Stimulated activated CD8-positive, alpha-beta memory T cell treated with anti-CD3 and anti-CD28 coated beads, Interleukin-4, amount 100 ng/mL, for 4 hours (primary cell): ENCODE measurements at places on chromosomes 11 and 22.

DNA sequence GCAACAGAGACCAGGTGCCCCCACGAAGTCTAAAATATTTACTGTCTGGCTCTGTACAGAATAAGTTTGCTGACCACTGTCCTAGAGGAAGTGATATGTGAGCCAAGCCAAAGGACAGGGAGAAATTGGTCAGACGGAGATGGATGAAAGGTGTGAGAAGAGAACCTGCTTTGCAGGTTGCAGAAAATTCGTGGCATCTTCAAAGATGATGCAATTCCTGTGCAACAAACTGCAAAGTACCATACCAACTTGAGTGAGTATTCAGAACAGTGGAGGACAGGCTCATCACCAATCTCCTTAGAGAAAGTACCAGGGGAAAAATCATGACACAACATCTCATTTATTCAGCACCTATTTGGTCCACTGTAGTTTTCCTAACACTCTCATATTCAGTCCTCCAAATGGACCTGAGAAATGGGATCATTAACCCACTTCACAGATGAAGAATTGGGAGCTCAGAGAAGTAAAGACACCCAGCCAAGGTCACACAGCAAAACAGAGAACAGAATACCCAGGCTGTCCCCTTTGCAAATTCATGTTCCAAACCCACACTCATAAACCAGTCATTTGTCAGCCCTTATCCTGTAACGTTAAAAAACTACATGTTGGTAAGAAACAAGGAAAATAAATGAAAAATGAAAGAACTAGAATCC lies 536.8 kb downstream of the MIAT start:
- no peak for DNase-seq

DNA sequence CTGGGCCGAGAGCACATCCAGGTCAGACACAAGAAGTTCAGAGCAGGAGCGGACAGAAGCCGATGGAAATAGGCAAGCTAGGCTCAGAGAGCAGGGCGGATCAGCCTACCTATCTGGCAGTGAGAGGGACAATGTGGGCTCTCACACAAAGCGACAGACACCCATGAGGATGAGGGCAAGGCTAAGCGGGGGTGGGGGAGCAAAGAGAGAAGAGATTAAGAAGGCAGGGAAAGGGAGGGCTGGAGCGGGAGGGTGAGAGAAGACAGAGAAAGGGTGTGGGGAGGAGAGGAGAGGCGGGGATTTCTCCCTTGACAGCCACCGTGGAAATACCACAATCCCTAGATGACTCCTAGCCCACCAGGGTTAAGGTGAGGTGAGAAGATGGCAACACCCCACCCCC lies 57.9 kb downstream of the BUD13 start:
- no peak for DNase-seq

DNA sequence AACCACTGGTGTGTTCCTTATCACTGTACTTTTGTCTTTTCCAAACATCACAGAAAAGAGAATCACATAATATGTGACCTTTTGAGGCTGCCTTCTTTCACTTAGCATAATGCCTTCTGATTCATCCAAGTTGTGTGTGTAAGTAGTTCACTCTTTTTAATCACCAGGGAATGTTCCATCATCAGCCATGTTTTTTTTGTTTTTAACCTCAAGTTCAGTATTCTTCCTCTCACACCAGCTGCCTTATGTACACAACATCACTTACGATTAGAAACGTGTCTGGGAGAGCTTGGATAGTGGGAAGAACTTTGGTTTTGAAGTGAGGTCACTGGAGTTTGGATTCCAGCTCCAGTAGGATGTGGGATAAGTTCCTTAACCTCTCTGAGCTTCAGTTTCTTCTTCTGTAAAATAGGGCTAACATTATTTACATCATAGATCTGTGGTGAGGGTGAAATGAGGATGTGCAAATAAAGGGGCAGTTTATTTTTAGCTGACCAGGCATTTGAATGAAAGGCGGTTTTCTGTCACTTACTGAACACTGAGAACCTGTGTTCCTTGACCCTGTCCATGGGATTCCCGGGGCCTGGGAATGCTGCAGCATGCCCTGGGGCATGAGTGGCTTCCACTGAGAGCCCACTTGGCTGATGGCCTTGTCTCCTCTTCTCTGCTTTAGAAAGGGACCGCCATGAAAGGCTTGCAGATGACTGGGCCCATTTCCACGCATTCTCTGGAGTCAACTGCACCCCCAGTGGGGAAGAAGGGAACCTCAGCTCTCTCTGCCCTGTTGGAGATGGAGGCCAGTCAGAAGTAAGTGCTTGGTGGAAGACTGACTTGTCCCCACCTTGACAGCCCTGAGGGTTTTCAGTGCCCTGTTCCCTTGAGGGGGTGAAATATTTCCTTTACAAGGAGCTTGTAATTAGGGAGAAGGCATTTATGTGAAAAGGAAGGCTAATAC lies 92.6 kb downstream of the DEPDC5 start:
- DNase-seq: no peak

- DNase-seq: no peak
These were observed 55.0 kb downstream of the ZNRF3 start for GRCh38 chr22:28938286-28938833.

DNA sequence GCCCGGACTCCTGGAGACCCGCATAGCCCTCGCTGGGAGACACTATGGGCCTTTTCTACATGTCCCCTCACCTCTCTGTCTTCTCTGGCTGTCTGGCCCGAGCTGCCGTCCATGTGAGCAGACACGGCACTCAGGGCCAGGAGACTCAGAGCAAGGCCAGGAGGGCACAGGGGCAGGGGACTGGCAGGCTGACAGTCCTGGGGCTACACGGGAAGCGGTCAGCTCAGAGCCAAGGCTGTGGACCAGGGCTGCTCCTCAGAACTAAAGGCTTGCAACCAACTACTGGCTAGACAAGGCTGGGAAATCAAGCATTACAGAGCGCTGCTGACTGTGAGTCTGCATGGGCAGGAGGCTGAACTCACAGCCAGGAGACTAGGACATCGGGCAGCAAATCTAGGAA lies 56.1 kb upstream of the CDON start:
- no peak for DNase-seq

DNA sequence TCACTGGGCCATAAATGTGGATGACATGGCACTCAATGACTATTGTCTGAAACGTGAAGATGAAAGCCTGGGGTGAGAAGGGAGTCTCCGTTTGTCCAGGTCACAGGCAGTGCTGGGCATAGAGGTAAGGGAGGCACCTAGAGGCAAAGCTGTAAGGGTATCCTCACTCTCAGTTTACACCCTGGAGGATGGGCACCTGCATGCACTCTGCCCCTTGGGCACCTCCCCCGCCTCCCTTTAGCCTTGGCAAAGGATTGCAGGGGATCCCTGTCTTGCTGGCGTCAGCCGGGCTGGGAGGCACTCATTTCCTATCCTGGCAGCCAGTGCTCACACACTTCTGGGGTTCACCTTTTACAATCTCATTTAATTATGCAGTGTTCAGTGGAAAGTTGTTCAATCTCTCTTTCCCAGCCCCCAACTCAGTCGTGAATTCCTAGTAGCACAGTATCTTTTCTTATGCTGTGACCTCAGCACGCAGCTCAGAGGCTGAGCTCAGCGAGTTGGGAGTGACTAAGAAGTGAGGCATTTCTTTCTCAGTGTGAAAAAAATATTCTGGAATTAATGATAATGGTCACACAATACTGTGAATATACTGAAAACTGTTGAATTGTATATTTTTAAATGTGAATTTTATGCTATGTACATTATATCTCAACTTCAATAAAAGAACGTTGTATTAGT lies 866.6 kb downstream of the BRD1 start:
- no peak for DNase-seq

DNA sequence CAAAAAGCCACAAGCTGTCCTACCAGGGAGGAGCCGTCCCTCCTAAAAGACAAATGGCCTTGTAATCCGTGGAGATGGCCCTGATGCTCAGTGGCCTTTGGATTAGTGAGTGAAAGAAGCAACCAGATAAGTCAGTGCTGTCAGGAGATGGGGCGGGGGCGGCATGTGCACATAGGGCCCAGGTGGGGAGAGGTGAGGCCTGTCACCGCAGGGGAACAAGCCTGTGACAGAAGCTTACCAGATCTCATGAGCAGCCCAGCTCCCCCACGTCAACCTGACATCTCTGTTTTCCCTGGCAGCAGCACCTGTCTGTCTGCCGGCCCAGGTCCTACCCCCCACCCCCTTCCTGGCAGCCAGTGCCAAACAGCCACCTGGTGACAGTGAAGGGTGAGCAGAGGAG lies 162.6 kb downstream of the BUD13 start:
- no peak for DNase-seq

DNA sequence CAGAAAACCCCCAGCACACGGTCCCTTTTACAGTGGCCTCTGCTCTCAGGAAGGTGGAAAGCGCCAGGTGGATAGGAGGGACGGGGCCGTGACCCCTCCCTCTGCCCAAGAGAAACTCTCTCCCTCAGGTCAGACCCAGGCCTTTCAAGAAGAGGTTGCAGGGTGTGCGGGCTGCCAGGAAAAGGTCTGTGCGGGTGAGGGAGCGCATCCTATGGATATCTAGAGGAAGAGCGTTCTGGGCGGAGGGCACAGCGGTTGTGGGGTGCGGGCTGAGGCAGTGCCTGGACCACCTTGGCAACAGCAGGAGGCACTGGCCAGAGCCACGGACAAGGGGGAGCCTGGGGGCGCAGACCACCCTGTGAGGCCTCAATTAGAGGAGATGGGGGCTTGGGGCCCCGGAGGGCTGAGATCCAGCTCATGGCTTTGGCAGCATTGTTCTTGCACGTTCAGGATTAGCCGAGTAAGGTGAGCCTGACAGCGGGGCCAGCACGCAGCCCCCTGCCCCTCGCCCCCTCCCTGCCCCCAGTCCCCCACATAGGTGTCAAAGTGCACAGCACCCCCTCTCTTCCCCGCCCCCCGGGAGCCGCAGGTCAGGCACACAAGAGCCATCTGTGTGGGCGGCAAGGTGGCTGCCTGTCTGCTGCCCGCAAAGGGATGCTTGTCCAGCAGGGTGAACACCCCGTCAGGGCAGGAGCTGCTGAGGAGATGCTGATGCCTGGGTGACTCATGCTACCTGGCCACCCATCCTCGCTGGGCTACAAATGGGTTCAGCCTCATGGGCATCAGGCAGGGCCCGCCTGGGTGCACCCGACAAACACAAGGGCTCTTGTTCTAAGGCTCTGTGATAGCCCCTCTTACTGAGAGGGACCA lies 92.8 kb upstream of the KCNQ1OT1 start:
- no peak for DNase-seq

- DNase-seq: no peak
These were observed 110.0 kb upstream of the GAL start for GRCh38 chr11:68574308-68574707.

DNA sequence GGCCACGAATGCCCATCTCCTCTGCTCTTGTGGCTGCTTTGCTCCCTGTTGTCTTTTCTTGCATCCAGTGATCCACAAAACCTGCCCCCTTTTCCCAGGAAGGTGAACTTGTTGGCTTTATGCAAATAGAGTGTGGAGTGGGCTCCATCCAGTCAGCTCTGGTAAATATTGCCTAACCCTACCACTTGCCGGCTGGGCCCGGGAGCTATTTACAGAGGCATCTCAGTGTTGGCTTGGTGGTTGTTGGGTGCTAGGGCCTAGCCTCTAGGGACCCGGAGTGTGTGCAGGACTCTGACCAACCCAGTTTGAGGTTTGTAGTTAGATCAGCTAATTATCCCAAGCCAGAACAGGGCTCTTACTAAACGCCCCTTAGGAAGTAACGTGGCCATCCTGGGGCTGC lies 40.8 kb upstream of the TLCD5 start:
- DNase-seq: no peak

- no peak for DNase-seq
These were observed 107.4 kb downstream of the RASSF10 start for GRCh38 chr11:13116491-13116890.

DNA sequence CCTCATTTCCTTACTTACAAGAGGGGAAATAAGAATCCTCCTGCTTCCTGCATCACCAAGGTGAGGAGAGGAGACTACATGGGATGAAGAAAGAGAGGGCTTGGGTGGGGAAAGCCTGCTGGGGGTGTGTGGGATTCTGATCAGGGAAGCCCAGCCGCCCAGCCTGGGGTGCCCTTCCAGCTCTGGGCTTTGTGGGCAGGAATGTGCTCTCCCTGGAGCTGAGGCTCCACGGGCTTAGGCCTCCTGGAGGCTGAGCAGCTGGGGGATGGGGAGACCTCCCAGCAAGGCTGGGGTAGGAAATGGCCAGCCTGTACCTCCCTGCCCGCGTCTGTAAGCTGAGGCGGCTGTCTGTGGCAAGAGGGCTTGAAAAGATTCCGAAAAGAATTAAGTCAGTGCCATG lies 206.1 kb downstream of the GRIK4 start:
- no peak for DNase-seq

GRCh38 chr11:26947379-26947844 lies 46.5 kb upstream of the FIBIN start:
- DNase-seq: no peak
